Neural progenitor cell (in vitro differentiated cells): ENCODE measurements at places on chromosomes 3 and 15. TPM values are rescaled to one million over a fixed set of nuclear protein-coding genes. Genes with fewer than 3 reads are reported as not detected.

Gene TTLL13
- 0.19 TPM in 1 of 2 replicates, not detected in the other for total RNA-seq

DNA sequence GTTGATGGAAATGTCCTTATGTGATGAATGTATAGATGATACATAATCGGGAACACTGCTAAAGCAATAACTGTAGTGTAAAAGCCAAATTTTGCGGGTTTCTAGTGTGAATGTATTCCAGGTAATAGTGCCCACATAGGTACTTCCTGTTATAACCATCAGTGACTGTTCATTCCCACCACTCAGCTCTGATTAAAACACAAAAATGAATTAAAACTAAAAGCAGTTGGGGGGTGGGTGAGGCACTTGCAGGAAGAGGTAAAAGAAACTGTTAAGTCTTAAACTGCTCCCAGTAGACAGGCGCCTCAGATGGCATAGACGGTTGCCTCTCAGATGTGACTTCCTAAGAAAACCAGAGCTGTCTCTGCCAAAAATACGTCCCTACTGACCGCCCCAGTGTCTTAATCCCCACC, 893 bp upstream of the MTHFS start:
- DNase-seq: no peak

Gene WNT7A
- total RNA-seq: not detected in 2 replicates

GRCh38 chr3:152357587-152357986, 88.9 kb downstream of the MBNL1 start:
- no peak for DNase-seq

DNA sequence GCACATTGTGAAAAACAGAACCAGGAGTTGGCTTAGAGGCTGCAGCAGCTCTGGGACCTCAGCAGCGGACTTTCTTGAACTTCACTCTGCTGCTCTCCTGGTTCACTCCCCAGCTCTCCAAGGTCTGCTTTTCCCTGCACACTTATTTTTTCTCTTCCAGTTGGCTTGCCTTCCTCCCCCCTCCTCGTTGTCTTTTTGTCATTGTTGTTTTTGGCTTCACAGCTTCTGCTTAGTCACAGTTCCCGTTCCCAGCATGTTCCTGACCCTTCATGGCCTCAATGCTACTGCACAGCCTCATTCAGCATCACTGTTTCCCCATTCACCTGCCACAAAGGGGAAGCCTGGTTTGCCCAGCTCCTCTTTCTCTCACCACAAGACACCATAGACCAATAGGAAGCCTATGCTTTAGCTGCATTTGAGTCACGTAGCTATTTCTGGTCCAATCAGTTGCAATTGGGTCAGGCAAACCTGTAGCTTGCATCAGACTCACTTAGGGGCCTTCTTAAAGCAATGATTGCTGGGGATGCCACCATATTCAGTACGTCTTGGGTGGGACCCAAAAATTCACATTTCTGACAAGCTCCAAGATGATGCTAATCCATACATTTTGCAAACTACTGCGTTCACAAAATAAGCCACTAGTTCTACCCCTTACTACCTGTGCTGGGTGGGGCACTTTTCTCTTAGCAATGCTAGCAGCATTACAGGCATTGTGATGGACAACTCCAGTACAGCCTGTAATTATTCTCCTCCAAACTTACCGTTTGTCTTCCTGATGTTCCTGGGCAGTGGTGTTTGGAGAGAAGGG, 7.8 kb upstream of the SUMF1 start:
- DNase-seq: peak; percentile 52

GRCh38 chr3:102471001-102471400, 36.2 kb downstream of the ZPLD1 start:
- peak; percentile 7 for DNase-seq

DNA sequence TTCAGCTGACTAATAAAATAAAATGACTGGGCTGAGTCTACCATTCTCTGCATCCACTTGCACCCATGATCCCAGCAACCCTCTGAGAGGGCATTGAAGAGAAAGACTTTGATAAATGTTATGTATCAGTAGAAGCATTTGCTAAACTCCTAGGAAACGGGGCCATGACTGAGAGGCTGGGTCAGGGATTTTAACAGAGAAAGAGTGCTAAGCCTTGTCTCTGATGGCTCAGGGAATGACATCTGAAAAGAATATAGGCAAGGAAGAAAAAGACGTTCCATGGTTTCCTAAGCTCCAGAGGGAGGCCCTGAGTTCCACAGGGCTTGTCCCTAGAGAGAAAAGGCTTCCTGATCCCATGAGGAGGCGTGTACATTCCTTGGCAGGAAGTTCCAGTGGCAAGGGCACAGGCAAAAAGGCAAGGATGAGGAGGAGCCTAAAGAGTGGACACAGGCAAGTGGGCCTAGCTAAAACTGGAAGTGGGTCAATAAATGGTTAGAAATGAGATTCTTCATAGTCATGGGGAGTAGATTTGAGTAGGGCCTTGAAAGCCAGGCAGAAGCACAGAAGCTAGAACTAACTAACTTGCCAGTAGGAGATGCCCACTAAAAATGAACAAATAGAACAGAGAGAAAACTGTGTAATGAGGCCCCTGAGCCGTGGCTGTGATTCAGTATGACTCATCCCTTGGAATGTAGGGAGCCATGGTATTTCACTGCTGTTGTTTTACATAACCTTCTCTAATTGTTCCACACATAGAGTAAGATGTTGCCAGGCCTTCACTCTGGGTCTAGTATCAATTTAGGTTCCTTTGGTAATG, 44.9 kb upstream of the MANF start:
- DNase-seq: no peak

DNA sequence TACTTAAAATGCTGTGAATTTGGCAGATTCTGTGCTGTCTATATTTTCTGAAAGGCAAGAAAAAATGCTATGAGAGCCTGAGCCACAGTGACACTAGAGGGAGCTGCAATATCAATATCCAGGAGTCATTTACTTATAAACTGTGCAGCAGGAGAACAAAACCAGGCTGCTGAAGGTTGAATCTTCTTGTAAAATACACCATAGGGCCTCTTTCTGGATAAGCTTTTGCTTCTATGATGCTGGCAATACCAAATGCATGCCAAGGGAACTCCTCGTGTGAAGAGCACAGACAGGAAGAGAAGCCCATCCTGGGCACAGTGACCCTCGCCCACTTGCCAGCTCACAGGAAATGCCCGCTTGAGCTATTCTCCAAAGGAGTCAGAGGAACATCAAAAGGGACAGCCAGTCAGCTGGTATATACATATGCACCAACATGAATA, 48.0 kb upstream of the TSPAN3 start:
- peak; percentile 65 for DNase-seq

GRCh38 chr3:72187131-72187530, 402.2 kb upstream of the PROK2 start:
- peak; percentile 18 for DNase-seq
